ENCODE measurements at places on chromosomes 16 and 17.
A peak's percentile ranks its signal among the peaks of the same experiment; 100 is the strongest.

- DNase-seq = peak; percentile 69
These were observed 7.7 kb downstream of the CORO6 start for GRCh38 chr17:29615048-29615385.

- no peak for DNase-seq
These were observed 33.7 kb downstream of the HNF1B start for GRCh38 chr17:37711113-37711512.

DNA sequence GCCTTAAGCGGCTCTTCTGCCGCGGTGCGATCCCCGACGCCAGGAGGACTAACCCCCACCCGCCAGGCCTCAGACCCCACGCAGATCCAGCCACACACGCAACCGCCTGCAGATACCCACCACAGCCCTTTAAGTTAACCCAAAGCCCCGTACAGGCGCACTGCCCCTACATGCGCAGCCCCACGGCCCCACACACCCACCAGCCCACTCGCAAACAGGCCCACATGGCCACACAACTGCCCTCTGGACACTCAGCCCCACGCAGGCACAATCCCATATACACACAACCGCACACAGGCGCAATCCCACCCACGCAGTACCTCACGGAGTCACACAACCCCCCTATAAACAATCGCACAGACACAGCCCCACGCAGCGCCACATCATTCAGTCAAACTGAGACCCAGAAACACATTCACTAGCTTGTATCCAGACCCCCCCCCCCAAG is 41.7 kb downstream of the RAI1 start:
- no peak for DNase-seq

- DNase-seq = no peak
These were observed 38.7 kb downstream of the ZFPM1 start for GRCh38 chr16:88491560-88492310.

- DNase-seq = no peak
These were observed 12.3 kb downstream of the TMEM100 start for GRCh38 chr17:55710410-55710809.

GRCh38 chr16:85992779-85993178 is 93.8 kb downstream of the IRF8 start:
- no peak for DNase-seq

DNA sequence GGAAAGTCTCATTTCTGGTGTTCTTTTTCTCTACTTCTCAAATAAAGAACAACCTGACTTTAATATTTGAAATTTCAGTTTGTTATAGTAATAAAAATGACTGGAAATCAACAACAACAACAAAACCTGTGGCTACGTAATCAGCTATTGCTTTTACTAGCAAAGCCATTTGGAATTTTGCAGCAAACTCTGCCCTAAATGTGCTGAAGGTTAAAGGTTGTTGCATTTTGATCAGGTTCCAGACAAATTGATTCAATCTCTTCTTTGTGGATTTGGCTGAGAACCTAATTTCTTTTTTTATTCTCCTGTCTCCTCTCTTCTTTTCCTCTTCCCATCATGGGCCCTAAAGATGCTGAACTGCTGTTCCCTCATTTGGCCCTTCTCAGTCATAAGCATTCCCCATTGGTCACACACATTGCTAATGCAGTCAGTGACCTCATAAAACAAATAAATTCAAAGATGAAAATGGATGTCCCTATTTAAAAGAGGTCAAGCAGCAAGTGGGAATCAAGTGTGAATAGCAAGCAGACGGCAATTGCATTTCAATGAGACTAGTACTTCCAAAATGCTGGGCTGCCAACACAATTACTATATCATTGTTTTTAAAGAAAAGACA is 795.1 kb upstream of the CDH8 start:
- no peak for DNase-seq

GRCh38 chr17:70478902-70479301 is 309.6 kb downstream of the KCNJ2 start:
- DNase-seq = no peak

DNA sequence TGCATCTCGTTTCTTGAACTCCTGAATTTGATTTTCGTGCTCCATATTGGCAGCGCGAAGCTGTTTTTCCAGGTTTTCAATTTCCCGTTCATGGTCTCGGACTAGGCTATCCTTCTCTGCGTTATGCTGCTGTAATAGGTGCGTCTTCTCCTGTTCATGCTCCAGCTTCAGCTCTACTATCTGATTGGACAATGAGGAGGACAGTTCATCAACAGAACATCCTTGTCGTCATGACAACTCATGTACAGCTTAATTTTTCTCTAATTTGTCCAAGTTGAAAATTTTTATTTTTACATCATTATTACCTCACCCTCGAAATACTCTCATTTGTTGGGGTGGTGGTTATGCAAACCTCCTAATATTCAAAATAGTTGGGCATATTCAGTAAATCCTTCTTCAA is 289.8 kb downstream of the CEP112 start:
- no peak for DNase-seq

DNA sequence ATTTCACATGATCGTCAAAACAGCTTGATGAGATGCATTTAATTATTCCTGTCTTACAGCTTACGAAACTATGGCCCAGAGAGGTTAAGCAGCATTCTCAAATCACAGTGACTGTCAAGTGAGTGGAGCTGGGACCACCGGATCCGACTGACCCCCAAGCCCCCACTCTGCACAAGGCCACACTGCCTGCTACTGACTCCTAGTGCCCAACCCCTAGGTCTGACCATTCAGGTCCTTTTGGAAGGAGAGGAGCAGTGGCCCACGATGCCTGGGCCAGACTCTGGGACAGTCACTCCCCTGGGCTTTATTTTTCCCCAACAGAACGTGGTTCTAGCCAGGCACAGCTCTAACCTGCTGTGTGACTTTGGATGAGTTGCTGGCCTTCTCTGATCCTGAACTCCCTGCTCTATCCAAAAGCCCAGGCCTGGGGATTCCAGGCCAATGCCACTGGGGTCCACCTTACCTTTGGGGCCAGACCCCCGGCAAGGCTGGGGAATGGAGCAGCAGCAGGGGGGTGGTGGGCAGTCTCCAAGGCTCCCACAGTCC is 9.9 kb downstream of the TSPOAP1 start:
- DNase-seq = peak; percentile 51

DNA sequence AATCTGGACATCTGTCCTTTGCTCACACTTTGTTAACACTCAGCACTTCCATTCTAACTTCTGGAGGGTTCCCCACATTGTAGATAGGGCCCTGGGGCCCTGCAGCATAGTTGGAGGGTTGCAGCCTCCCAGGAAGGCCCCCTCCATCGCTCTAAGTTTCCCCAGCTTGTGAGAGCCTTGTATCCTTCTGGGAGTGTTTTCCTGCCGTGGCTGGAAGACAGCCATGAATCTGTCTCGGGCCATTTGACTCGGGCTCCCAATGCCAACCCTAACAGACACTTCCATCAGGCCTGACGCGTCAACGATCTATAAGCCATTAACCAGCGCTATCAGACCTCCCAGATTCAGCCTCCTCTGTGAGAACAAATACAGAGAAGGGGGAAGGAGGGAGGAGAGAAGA is 263.7 kb upstream of the RPL38 start:
- no peak for DNase-seq

- DNase-seq = no peak
These were observed 533.2 kb upstream of the CDH5 start for GRCh38 chr16:65833171-65833871.

DNA sequence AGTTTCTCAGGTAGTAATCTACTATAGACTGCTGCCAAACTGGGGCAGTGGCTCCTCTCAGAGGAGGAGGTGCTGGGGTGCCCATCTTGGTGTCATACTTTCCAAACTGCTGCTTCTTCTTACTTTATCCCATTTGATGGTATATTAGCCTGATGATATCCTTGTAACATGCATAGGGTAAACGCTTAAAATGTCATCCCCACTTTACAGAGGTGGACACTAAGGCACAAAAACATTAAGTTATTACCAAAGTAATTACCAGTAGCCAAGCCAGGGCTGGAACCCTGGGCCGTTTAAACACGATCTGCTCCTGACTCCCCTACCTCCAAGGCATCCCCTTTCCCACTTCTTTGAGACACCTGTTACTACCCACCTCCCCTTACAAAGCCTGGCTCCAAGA is 37.8 kb upstream of the CSNK2A2 start:
- no peak for DNase-seq

DNA sequence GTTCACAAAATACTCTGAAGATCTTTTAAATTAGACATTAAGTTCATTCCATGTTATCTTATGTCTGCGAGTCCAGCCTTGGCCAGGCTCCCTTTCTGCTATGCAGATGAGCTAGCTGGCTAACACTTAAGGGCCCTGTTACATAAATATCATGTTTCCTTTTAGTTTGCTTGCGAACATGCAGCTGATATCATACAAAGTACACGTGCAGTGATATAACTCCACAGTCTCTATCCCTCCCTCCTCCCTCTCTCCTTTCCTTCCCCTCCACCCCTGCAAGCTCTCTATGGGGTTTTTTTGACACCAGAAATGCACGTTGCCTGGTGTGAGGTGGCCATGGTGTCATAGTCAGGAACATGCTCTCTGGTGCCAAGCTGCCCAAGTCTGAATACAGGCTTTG is 46.1 kb downstream of the ARHGAP17 start:
- peak; percentile 22 for DNase-seq

DNA sequence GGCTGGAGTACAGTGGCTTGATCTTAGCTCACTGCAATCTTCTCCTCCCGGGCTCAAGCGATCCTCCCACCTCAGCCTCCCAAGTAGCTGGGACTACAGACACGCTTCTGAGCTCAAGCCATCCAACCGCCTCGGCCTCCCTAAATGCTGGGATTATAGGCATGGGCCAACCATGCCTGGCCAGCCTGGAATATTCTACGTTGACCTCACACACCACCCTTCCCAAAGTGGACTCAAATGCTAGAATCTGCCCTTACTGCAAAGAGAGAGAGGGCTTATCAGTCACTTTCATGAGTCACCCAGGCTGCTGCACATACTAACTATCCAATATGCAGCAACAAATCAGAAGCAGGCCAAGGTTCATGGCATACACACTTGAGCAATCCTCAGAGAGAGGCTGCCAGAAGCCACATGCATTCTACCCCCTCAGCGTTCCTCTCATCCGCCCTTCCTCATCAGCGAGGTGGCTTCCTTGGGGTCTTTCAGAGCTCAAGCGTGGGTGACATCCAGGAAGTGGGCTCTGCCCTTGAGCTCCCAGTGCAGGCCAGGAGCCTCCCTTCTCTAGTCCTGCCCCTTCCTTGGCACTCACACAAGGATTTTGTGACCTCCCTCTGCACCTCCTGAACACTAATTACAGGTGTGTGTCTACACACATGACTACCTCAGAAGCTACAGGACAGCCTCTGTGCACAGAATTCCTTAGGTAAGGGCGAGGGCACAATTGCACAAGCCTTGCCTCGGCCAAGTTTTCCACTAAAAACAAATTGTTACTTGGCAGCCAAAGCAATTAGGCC is 24.8 kb upstream of the SIAH1 start:
- peak; percentile 67 for DNase-seq

- no peak for DNase-seq
These were observed 29.7 kb upstream of the FASN start for GRCh38 chr17:82127704-82128103.

GRCh38 chr16:9660898-9661297 is 521.3 kb downstream of the GRIN2A start:
- DNase-seq = no peak

- DNase-seq = no peak
These were observed 817 bp downstream of the NDUFAF8 start for GRCh38 chr17:81239714-81240555.

DNA sequence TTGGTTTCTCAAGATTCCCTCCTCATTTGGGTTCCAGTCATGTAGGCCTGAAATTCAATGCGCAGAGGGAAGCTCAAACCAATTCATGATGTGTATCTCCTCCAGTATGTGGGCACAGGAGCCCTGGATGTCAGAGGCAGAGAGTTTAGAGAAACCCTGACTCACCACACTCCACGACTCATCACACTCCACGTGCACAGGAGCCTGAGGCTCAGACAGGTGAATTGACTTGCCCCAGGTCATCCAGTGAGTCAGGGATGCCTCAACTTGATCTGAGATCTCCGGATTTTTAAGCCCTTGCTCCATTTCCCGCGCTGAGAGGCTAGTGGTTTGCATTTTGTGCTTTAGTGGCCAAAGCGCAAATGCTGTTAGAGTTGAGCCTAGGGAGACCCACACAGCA is 183.9 kb downstream of the HAPSTR1 start:
- DNase-seq = peak; percentile 89

GRCh38 chr16:27950206-27950887 is 113.2 kb downstream of the GSG1L start:
- no peak for DNase-seq

DNA sequence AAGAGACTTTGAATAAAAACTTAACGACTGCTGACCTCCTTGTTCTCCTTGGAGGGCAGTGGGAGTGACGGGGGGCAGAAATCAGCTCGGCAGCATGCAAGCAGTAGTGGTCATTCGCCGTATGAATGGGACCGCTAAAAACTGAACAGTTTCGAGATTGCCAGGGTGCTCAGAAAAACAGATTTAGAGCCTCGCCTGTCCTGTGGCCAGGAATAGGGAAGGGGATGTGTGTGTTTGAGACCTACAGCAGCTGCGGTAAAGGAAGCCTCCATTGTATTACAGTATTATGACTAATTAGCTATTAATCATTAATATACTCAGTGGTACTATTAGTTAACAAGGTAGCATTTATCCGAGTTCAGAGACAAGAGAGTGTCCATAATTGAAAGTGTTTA is 670 bp upstream of the ZNF652 start:
- no peak for DNase-seq

DNA sequence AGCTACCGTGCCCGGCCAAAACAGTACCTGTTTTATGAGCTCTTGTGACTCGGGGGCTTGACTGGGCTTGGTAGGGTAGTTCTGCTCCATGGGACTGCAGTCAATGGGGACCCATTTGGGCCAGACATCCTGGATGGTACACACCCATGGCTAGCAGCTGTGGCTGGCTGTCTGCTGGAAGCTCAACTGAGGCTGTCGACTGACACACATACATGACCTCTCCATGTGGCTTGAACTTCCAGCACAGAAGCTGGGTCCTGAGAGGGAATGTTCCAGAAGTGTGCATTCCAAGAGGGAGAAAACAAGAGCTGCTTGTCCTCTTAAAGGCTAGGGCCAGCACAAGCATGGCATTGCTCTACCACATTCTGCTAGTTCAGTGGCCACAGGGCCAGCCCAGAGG is 14.9 kb upstream of the NKD1 start:
- DNase-seq = peak; percentile 23

DNA sequence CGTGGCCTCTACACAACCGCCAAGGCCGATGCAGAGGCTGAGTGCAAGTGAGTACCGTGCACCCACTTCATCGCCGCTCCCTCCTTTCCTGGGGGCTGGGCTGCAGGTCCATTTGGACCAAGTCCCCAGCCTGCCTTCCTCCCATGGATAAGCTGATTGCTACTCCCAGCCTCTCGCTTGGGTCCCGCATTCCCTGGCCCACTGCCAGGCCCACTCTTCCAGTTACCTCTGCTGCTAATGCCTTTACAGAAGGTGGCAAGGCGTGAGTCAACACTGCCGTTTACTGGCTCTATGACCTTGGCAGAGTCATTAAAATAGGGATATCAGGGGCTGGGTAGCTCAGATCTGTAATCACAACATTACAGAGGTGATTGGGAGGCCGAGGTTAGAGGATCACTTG is 11.2 kb downstream of the SULT1A2 start:
- no peak for DNase-seq

Data from islet precursor cell (in vitro differentiated cells).